ENCODE measurements at places on chromosomes 7 and 10.

GRCh38 chr10:124254490-124254889 lies 161.1 kb upstream of the CHST15 start:
- DNase-seq: no peak

GRCh38 chr7:116176226-116176625 lies 34.1 kb upstream of the TES start:
- no peak for DNase-seq

- no peak for DNase-seq
Measured at GRCh38 chr10:6239213-6239991, 36.7 kb downstream of the PFKFB3 start.

DNA sequence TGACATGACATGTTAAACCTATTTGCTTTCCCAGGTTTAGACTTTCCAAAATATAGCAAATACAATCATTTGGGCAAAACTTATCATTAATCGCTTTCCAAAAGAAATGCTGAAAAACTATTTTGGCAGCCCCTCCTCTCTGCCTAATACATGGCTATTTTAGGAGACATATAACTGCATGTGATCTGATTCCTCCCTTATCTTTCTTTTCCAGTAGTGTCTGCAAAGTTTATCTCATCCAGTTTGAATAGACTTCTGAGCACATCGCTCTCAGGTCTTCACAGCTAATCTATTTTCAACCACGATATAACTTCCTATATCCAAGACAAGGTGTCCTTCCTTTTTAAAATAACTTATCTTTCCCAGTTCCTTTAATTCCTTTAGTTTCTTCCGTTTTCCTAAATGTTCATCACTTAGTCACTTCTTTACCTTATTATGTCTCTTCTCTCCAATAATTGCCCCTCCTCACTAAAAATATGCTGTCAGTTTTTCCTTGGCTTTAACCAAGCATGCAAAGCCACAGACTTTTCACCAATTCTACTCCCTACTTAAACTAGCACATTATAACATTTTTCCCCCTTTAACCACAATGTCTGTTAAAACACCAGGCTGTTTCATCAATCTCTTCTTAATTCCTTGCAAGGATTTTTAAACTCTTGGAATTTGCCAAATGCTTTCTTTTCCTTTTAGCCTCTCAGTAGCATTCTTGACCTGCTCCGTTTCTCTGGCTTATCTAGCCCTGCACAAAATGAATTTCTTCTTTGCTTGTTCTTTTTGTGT lies 24.4 kb downstream of the GNG11 start:
- no peak for DNase-seq

GRCh38 chr7:41955451-41955850 lies 252.6 kb upstream of the INHBA start:
- no peak for DNase-seq

DNA sequence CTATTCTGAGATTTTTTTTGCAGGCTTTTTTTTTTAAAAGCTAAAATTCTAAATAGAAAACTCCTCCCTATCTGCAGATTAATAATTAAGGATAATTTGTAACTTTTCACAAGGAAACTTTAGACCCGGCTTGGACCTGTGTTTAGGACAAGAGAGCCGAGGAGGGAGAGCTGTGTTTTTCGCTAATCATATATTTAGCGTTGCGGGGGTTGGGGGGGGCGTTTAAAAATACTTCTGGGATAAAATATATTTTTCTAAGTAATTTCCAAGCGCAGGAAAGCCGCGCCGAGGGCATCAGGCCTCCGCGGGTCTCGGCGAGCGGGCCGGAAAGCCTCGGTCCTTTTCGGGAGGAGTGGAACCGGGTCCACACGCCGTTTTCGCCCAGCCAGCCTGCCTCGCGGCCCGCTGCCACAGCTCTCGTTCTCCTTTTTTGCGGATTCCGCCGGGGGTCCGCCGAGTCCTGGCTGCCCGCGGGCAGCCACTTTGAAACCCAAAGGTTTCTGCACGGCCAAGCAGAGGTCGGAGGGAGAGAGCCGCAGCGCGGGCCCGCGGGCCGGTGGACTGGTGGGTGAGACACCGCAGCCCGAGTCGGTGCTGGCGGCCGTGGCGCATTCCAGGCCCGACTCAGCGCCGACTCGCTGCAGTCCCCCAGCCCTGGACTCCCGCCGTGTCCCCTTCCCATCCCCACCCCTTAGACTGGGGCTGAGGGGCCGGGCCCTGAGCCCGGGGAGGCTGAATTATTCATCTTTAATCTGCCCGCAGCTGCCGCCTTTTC lies 2.3 kb downstream of the PAX2 start:
- no peak for DNase-seq

DNA sequence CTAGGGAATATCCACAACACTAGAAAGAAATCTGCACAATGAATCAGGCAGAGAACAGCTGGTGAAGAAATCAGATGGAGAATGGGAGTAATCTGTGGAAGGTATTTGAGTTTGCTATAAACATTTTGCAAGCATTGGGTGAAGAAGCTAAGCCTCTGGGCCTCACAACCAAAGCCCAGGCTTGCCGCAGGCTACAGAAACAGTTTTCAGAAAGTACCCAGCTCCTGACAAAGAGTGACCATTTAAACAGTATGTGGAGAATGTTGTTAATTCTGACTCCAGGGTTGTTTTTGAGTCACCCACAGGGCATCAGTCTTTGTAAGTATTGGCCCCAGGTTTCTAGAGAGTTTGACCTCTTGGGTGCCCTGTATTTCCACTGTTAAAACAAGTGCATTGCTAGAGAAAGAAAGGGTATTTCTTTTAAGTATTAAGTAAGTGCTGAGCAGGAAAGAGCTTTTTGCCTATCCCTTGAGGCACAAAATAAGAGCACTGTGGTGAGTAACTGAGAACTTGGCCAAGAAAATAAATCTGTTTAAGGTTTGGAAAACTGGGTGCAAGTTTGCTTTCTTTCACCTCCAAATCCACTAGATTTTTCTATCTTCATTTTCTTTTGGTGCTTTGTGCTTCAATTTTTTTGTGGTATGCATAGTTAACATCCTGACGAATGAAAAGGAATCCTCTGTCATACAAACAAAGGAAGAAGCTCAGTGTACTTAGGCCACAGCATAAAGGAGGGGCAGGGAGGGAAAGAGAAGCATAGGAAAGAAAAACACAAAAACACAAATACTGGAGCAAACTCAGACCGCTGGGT lies 691.8 kb downstream of the SUGCT start:
- DNase-seq: no peak

- no peak for DNase-seq
Measured at GRCh38 chr10:1366811-1367425, 310.7 kb downstream of the WDR37 start.

DNA sequence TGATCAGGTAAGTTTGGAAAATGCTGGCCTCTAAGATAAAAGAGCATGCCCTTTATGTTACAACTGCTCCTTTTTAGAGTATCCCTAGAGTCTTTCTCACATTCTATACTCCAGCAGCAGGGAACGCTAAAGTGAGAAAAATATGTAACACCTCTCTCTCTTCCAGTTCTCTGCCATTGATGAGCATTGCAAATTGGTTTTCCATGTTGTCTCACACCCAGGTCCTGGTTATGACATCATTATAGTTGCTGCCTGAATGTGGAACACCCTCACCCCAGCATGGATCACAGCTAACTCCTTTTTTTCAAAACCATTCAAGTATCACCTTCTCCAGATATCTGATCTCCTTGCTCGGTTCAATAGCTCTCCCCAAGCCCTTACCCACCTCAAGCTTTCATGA lies 84.4 kb downstream of the DGKI start:
- no peak for DNase-seq

GRCh38 chr7:96308253-96308949 lies 13.5 kb downstream of the SLC25A13 start:
- no peak for DNase-seq

Measured in NCI-H774 (cell line).